LHCN-M2 (cell line): ENCODE measurements at places on chromosomes 11 and 22. TPM values are rescaled to one million over a fixed set of nuclear protein-coding genes. Genes with fewer than 3 reads are reported as not detected.

The IL18 gene
- total RNA-seq = 0.23 and 1.2 TPM in 2 replicates

The LMO1 gene
- not detected in 2 replicates for total RNA-seq

The RIC3 gene
- not detected in 2 replicates for total RNA-seq

The SHISA8 gene
- total RNA-seq = not detected in 2 replicates

The VPREB1 gene
- total RNA-seq = not detected in 2 replicates

The MAPK8IP2 gene
- total RNA-seq = 0.13 and 0.17 TPM in 2 replicates

The CDON gene
- 22.6 and 40.3 TPM in 2 replicates for total RNA-seq

The NAALAD2 gene
- total RNA-seq = 0.23 TPM in 1 of 2 replicates, not detected in the other

The C11orf21 gene
- total RNA-seq = not detected in 2 replicates

The GALR3 gene
- total RNA-seq = not detected in 2 replicates

The TRIM48 gene
- total RNA-seq = not detected in 2 replicates

The FAM111B gene
- 37.0 and 38.9 TPM in 2 replicates for total RNA-seq

DNA sequence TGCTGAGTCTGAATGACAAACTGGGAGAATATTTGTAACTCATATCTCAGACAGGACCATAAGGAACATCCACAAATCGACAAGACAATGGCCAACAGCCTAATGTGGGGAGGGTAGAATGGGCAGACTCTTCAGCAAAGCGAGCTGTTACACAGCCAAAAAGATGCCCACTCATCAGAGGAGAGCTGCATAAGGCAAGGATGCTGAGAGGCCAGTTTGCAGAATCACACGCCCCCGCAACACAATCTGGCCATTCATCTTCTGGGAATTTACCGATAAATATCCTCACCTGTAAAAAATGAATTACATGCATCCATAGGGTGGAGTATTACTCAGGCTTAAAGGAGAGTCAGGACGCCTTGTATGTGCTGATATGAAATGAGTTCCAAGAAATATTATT, 57.5 kb upstream of the SLC22A12 start:
- DNase-seq = no peak

GRCh38 chr11:7597620-7598019, 75.7 kb downstream of the CYB5R2 start:
- no peak for DNase-seq

GRCh38 chr22:50561401-50562358, 1.0 kb downstream of the SYCE3 start:
- DNase-seq = no peak

DNA sequence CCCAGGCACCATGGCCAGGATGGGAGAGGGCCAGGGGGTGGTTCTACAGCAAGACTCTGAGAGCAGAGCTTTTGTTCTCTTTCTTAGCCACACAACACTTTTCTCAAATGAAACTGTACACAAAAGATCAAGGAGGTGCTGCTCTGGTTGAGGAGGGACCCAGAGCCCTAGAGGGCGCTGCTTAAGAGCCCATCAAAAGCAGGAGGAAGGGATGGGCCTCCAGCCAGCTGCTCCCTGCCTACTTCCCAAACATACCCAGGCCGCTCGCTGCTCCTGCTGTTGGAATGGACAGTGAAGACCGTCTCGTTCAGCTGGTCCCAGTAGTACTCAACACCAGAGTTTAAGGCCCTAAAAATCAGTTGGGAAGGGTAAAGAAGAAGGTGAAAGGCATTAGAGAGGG, 18.4 kb upstream of the CHRM4 start:
- no peak for DNase-seq

DNA sequence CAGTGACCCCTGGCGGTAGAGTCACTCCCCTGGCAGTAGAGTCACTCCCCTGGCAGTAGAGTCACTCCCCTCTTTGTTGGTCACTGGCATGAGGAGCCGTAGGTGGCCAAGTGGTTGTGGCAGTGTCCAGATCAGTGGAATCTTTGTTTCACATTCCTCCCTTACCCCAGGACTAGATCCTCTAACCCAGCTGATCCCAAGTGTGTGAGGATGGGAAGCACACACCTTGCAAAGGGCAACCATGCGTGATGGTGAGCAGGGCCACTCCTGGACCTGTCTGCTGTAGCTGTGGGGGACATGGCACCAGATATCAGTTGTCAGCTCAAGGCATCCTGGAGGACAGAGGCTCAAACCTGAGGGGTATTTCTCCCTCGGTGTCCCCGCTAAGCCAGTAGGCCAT, 37.8 kb downstream of the OSBP2 start:
- DNase-seq = no peak

DNA sequence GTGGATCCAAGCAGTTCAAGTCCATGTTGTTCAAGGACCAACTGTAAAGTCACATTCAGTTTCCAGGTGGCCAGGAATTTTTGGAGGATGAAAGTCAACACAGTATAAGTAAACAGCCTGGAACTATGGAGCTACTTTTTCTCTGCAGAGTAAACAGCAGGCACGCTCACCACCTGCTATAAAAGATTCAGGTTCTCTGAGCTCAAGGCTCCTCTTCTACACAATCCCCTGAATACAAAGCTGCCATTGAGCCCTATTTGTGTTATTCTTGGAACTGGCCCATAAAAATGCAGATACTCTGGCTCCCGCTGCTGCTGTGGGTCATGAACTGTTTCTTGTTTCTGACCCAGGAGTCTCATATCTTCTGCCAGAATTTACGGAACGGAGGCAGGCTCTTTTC, 56.9 kb upstream of the PRR5 start:
- DNase-seq = no peak

DNA sequence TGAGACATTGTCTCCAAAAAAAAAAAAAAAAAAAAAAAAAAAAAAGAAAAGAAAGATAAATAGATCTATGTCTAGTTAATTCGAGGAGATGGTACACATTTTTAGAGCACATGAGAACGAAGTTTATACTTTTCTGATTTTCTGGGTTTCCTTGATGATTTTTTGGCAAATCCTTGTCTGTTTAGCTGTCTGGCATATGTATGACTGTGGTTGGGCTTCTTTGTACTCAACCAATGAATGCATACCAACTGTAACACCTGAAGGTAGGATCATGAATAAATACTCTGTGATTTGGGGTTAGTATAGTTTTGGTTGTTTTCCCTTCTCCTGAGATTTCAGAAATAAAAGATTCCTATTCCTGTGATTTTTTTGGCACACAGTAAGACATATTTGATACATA, 63.1 kb downstream of the ARHGEF12 start:
- DNase-seq = no peak

DNA sequence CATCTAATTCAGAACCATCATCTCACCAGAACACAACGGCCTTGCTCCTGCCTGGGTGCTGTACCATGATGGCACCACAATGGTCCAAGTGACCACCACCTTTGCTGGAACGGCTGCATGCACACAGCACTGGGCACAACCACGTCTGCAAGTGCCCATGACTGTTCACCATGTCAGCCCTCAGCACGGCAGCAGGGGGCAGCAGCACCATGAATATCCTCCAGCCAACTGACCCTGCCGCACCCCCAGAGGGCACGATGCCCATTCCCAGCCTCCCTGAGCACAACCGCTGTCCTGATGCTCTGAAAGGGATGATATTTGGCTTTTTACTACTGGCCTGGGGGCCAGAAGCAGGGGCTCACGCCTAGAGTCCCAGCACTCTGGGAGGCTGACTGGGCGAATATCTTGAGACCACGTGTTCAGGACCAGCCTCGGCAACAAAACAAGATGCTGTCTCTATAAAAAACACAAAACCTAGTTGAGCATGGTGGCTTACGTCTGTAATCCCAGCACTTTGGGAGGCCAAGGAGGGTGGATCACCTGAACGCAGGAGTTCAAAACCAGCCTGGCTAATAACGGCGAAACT, 25.7 kb downstream of the DRD4 start:
- DNase-seq = peak; percentile 51

DNA sequence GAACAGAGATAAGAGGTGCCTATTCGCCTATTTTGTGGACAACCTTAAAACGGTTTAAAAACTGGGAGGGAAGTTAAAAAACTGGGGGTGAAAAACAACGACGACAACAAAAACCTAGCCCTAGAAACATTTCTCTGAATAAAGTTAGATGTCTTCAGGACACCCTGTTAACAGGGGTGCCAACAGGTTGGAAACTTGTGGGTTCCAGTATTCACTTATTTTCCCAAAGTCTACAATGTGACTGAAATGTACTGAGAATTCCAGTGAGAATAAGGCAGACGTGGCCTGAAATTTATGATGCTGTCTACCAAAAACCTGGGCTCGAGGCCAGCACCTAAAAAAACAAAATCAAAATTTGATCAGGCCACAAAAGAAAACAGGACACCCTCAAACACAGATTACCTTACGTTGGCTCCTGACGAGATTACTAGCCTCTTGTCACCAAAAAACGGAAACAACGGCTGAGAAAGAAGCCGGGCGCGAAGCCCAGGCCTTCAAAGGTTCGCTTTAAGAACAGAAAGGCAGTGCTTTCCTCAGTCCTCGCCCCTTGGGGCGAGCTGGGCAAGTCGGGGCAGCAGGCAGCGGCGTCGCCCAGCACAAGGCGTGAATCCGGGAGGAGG, 906 bp downstream of the CCDC90B start:
- no peak for DNase-seq

GRCh38 chr11:60566776-60567175, 51.6 kb downstream of the MS4A13 start:
- no peak for DNase-seq

- DNase-seq = no peak
Observed at GRCh38 chr11:6415797-6416196, 3.1 kb downstream of the APBB1 start.

DNA sequence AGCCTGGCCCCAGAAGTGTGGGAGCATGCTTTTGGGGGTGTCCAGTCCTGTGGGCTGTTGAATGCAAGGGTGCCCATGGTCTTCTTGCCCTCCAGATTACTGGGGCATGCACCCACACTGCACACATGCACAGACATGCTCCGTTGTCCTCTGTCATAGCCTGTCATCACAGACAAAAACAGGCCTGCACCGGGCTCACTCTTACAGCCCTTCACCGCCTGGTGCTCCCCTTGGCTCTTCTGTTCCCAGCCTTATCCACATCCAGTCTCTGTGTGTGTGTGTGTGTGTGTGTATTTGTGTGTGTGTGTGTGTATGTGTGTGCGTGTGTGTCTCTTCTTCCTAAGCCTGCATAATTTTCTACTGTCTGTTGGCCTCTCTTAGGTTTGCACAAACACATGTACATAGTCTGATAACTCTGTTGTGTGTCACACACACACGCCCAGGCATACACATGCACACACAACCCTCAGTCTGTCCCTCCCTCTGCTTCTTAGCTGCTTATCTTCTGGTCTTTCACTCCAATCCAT, 23.4 kb upstream of the NECTIN1 start:
- DNase-seq = no peak

DNA sequence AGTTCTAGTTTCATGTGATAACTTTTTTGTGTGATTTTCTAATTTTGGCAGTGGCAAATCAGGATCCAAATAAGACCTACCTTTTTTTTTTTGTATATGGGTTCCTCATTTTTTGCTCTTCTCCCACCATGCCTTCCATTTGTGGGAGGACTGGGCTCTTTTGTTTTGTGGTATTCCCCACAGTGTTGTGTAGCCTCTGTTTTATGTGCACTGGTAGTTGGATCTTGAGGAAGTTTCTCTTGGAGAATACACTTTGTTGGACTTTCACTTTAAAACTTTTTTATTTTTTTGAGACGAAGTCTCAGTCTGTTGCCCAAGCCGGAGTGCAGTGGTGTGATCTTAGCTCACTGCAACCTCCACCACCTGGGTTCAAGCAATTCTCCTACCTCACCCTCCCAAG, 39.7 kb downstream of the PPP6R3 start:
- no peak for DNase-seq

GRCh38 chr11:86695373-86695772, 23.0 kb upstream of the ME3 start:
- DNase-seq = peak; percentile 39

DNA sequence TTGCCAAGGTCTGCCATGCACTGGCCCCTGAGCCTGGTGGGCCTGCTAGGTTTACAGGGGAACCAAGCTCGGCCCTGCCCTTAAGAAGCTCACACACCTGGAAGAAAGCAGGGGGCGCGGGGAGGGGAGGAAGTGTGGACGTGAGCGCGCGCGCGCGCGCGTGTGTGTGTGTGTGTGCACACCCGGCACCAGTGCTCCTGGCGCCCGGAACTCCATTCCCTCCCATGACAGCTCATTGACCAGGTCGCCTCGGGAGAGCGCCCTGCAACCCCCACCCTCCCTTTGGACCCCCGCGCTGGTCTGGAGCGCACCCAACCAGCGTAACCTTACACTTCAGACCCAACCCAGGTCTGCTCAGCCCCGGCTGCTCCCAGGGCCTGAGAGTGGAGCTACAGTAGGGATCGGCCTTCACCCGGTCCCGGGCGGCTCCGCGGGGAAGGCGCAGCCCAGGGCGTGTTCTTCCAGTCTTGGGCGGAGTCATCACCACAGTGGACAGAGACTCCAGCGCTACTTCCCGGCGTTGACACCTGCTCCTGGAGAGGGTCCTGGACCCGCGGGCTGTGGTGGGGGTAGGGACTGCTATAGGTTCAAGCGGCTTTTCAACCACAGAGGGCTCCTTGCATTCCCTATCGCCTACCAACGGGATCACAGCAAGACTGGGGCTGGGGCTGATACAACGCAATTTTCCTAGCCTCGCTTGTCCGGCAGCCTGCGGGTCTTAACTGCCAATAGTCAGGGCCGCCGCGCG, 1.5 kb downstream of the GALNT18 start:
- DNase-seq = no peak
